ENCODE measurements at places on chromosomes 12 and 14. TPM values are rescaled to one million over a fixed set of nuclear protein-coding genes. Genes with fewer than 3 reads are reported as not detected.

SPTLC2 gene
- 18.0 TPM for polyA plus RNA-seq

GRCh38 chr12:82504409-82504808 lies 146.1 kb downstream of the METTL25 start:
- DNase-seq: no peak

IL31 gene
- not detected for polyA plus RNA-seq

DNA sequence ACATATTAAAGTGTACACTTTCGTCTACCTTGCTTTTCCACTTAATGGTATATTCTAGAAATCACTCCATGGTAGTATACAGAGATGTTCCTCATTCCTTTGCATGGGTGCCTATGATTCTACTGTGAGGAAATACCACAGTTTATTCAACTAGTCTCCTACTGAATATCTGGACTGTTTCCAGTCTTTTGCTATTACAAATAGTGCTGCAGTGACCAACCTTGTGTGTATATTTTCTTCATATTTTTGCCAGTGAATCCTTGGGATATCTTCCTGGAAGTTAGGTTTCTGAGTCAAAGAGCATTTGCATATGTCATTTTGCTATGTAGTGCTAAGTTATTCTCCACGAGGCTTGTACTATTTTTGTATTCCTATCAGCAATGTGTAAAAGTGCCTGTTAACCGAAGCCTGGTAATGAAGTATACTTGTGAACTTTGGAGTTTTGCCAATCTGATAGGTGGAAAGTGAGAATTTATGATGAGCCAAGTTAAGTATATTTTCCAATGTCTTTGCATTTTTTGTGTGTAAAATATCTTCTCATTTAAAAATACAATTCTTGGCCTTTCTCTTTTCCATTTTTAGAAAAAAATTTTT lies 31.3 kb upstream of the TMEM263 start:
- DNase-seq: no peak

TESPA1 gene
- polyA plus RNA-seq: not detected

DNA sequence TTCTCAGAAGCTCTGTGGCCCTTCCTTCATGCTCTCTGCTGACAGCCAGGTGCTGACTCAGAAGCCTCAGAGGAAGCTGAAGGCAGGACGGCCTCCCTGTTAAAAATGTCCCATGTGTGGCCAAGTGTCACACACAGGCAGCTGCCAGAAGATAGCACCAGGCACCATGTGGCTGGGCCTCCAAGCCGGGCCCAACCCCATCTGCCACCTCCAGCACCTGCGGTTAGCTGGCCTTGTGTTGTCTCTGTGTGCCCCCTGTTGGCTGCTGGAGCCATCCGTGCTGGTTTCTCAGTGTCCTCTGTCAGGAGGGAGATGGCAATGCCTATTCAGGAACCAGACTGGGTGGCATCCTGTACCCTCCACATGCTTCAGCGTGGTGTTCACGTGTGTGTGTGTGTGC lies 63.2 kb downstream of the TSPAN11 start:
- DNase-seq: no peak

GRCh38 chr12:119089380-119090013 lies 89.2 kb upstream of the HSPB8 start:
- no peak for DNase-seq

- DNase-seq: peak; percentile 36
Observed at GRCh38 chr12:6742834-6743233, 10.1 kb downstream of the MLF2 start.

- DNase-seq: no peak
Observed at GRCh38 chr14:36086629-36087395, 89.7 kb downstream of the PTCSC3 start.

CDKL1 gene
- polyA plus RNA-seq: 1.8 TPM

- no peak for DNase-seq
Observed at GRCh38 chr12:110658878-110659277, 30.0 kb downstream of the HVCN1 start.

ACOT4 gene
- 1.00 TPM for polyA plus RNA-seq

DNA sequence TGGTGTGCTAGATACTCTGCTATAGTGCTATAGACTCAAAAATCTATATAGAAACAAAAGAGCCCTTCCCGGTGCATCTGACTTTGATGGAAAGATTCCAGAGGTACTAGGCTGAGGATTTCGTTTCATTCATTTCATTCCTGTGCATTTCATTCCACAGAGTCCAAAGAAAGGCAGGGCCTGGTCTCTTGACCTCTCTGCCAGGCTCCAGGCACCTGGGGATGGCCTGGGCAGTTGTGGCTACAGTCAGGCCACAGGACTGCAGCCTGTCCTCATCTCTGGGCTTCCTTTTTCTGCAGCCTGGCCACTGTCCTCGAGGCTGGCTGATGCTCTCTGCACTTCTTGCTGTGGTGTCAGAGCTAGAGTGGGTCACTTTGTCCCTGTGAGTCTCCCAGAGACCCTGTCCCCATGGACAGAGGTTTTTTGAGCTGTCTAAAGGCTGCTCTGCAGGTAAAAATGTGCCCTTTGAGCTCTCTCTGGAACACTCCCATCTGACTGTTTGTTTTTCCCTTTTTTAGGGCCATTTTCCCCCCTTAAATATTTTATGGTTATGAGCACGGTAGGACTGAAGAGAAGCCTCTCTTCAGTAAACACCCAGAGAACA lies 3.2 kb upstream of the VDR start:
- no peak for DNase-seq

- peak; percentile 36 for DNase-seq
Observed at GRCh38 chr12:98022961-98023360, 492.4 kb upstream of the TMPO start.

DNA sequence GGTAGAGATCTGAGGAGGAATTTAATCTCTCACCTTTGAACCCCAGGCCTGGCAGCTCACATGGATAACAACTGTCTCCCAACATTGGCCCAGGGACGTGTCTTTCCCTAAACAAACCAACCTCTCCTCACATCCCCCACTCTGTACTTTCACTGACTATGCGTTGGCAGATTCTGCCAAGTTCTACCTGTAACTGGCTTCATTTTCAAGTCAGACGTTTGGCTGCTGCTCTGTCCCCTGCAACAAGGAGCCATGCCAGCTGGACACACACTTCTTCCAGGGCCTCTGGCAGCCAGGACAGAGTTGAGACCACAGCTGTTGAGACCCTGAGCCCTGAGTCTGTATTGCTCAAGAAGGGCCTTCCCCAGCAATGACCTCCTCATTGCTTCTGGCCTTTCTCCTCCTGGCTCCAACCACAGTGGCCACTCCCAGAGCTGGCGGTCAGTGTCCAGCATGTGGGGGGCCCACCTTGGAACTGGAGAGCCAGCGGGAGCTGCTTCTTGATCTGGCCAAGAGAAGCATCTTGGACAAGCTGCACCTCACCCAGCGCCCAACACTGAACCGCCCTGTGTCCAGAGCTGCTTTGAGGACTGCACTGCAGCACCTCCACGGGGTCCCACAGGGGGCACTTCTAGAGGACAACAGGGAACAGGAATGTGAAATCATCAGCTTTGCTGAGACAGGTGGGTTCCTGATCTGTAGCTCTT lies at the start of gene INHBC:
INHBC (plus strand) TSS at position 268 of the 707 bp plus-strand sequence; CDS start at position 371, 103 bp downstream.
- no peak for DNase-seq

GPR68 gene
- polyA plus RNA-seq: 0.70 TPM

- DNase-seq: no peak
Observed at GRCh38 chr12:109309381-109310246, 530 bp upstream of the FOXN4 start.

- no peak for DNase-seq
Observed at GRCh38 chr14:43336351-43336750, 1170.7 kb downstream of the FSCB start.

- no peak for DNase-seq
Observed at GRCh38 chr14:101167428-101167827, 263.9 kb upstream of the RTL1 start.

TEX22 gene
- 0.01 TPM for polyA plus RNA-seq

DNA sequence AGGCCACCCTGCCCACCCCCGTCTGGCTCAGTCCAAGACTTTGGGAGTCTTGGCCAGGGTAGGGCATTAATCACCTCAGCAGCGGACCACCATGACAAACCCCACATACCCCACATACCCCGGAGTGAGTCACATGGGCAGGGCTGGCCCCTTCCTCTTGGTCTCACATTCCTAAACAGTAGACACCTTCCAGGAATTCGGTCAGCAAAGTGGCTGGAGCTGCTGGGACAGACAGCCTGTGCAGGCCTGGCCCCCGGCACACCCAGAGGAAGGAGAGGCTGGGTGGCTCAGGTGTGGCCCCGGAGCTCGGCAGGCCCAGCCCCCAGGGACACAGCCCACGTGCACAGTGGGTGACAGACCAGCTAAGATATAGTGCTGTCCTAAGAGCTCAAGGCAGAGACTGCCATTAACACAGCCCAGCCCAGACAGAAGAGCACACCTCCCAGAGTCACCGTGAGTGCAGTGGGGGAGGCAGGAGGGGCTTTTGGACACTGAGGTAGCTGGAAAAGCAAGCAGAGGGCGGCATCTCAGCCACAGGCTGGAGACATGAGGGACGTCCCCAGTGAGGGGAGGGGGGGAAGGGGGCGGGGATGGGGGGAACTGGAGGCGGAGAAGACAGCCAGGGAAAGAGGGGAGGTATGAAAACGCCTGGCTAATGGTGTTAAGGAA lies 24.0 kb downstream of the CCDC85C start:
- peak; percentile 97 for DNase-seq

GRCh38 chr12:89417246-89417977 lies 65.1 kb upstream of the DUSP6 start:
- DNase-seq: no peak

GRCh38 chr12:52760623-52761022 lies 16.5 kb downstream of the KRT76 start:
- DNase-seq: no peak

DNA sequence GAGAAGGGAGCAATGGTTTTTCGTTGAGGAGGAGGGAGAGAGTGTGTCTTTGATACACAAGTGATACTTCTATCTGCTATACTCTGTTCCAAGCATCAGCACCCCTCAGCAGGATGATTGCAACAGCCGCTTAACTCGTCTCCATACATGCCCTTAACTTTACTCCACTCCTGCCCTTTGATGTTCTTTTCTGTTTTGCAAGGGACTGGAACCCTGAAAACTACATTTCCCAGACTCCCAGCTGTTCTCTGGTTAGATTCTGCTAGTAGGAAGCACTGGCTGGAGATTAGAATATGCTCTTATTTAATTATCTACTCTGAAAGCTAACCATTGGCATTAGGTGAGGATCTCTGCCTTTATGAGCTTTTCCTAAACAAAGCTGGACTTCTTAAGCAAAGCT lies 23.5 kb upstream of the CRADD start:
- DNase-seq: no peak

CACNA1C gene
- not detected for polyA plus RNA-seq

All from foreskin keratinocyte (primary cell).